HCT116 (cell line): ENCODE measurements at places on chromosomes 12 and 14.

- H3K4me1 ChIP-seq: no peaks in the 10 kb centered on the region
- H3K36me3 ChIP-seq: no peaks in the 10 kb centered on the region
- peak; percentile 38 for DNase-seq
- peaks cover 9% of the 10 kb centered on the region; the same call in 1 of the 2 replicates for H3K27me3 ChIP-seq
- peak overlapping the region; percentile 20; the same call in 1 of the 2 replicates for H3K4me3 ChIP-seq
- H3K27ac ChIP-seq: no peak overlapping the region
These were observed 56.3 kb downstream of the SPTB start for GRCh38 chr14:64823305-64823861.

DNA sequence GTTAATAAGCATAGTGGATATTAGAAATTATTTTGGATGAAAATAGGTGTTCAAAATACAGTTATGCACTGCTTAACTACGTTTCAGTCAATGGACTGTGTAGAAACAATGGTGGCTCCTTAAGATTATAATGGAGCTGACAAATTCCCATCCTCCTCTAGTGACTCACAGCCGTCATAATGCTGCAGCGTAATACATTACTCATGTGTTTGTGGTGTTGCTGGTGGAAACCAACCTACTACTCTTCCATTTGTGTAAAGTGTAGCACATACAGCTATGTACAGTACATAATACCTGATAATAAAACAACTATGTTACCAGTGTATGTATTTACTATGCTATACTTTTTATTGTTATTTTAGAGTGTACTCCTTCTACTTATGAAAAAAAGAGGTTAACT is 111.2 kb upstream of the TMCC3 start:
- DNase-seq: peak; percentile 75
- H3K27me3 ChIP-seq: no peaks in the 10 kb centered on the region
- H3K4me1 ChIP-seq: no peaks in the 10 kb centered on the region

DNA sequence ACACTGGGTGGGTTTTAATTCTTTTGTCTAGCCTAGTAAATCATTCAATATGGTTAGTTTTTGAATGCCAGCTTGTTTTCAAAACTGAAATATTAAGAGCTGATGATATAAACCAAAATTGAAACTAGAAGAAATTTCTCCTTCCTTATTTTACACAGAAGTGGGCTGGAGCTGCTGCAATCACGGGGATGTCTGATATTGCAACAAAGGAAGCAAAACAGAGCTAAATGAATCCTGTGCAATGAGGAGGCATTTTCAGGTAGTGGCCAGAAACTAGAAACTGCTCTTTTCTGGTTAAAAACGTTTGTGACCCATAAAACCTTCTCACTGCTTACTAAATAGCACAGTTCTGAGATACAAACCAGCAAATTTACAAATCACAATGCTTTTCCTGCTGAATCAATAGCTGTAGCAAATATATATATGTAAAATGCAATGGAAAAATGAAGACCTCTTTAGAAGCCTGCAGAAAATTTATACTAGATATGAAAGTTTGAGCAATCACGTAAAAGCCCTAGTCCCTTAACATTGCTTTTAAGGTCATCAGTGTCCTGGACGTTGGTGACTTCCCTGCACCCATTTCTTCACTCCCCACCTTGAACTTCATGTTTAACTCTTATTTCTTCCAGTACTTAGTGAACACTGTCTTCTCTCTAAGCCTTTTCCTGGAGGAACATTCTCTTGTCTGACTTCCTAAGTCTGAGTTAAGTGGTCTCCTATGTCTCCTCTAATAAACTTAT is 15.9 kb upstream of the LRRK2 start:
- H3K27me3 ChIP-seq: no peaks in the 10 kb centered on the region
- no peaks in the 10 kb centered on the region for H3K36me3 ChIP-seq
- DNase-seq: no peak
- H3K4me3 ChIP-seq: no peak overlapping the region

DNA sequence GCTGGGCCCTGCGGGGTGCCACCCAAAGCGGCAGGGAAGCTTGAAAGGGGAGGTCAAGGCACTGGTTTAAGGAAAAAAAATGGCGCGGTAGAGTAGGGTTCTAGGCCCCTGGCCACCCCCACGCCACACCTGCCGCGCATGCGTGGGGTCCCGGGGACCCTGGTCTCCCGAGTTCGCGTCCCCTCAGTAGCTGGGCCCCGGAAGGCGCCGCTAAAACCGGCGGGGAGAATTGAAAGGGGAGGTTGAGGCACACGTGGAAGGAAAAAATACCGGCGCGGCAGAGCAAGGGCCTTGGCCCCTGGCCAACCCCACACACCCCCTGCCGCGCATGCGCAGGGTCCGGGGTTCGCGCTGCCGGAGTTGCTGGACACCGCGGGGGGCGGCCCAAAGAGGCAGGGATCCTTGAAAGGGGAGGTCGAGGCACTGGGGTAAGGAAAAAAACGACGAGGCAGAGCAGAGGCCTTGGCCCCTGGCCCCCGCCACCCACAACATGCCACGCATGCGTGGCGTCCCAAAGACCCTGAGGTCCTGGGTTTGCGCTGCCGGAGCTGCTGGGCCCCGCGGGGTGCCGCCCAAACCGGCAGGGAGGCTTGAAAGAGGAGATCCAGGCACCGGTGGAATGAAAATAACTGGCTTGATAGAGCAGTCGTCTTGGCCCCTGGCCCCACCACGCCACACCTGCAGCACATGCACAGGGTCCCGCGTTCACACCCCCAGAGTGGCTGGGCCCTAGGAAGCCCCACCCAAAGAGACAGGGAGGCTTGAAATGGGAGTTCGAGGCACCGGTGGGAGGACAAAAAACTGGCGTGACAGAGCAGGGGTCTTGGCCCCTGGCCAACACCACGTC is 314.5 kb downstream of the ALG10 start:
- H3K27me3 ChIP-seq: no peaks in the 10 kb centered on the region
- no peak for DNase-seq
- H3K36me3 ChIP-seq: no peaks in the 10 kb centered on the region
- H3K27ac ChIP-seq: no peak overlapping the region
- no peaks in the 10 kb centered on the region for H3K4me1 ChIP-seq
- no peak overlapping the region for H3K4me3 ChIP-seq

GRCh38 chr12:50344775-50345174 is 51.6 kb downstream of the FAM186A start:
- H3K27me3 ChIP-seq: no peaks in the 10 kb centered on the region
- H3K36me3 ChIP-seq: no peaks in the 10 kb centered on the region
- no peaks in the 10 kb centered on the region for H3K4me1 ChIP-seq
- DNase-seq: no peak

DNA sequence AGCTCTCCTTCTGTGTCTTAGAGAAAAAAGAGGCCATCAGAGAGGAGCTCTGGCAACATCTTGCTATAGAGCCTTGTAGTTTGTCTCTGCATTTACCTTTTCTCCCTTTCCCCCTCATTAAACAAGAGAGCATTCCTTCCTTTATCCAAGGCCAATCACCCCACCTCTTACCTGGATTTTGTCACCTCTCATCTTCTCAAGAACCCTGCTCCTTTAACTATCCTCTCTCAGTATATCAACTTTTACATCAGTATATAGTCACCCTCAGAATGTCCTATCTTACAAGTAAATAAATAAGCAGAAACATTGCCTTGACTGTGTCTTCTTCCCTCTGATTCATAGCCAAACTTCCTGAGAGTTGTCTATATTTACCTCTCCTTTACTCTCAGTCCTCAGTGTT is 105.0 kb upstream of the SLC38A2 start:
- H3K4me3 ChIP-seq: no peak overlapping the region
- peaks cover 70% of the 10 kb centered on the region for H3K4me1 ChIP-seq
- H3K27me3 ChIP-seq: no peaks in the 10 kb centered on the region
- DNase-seq: no peak
- H3K27ac ChIP-seq: peak overlapping the region; percentile 23; the same call in 1 of the 2 replicates
- peaks cover 7% of the 10 kb centered on the region; the same call in 1 of the 2 replicates for H3K36me3 ChIP-seq

DNA sequence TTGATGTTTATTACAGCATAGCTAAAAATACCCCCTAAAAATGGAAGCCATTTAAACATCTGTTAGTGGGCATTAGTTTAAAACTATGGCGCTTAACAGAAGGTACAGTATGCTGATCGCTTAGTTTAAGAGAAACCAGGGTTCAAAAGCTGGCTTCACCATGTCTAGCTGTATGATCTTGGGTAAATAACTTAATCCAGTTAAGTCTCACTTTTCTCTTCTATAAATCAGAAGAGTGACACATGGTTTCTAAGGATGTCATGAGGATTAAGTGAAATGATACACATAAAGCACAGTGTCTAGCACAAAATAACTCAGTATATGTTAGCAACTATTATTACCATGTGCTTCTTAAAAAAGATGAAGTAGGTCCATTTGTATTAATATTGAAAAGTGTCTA is 38.7 kb downstream of the STK38L start:
- no peak for DNase-seq
- H3K36me3 ChIP-seq: no peaks in the 10 kb centered on the region
- no peak overlapping the region for H3K4me3 ChIP-seq
- H3K4me1 ChIP-seq: peaks cover 4% of the 10 kb centered on the region; the same call in 1 of the 2 replicates
- H3K27me3 ChIP-seq: no peaks in the 10 kb centered on the region

- H3K4me3 ChIP-seq: no peak overlapping the region
- no peak for DNase-seq
- H3K4me1 ChIP-seq: no peaks in the 10 kb centered on the region
- peaks cover 52% of the 10 kb centered on the region for H3K36me3 ChIP-seq
- H3K27me3 ChIP-seq: no peaks in the 10 kb centered on the region
- no peak overlapping the region for H3K27ac ChIP-seq
These were observed 32.4 kb downstream of the NEMF start for GRCh38 chr14:49820176-49820575.

GRCh38 chr14:67514650-67515385 is 18.3 kb upstream of the PLEKHH1 start:
- peak overlapping the region; percentile 60 for H3K4me3 ChIP-seq
- H3K27ac ChIP-seq: no peak overlapping the region; the same call in 1 of the 2 replicates
- no peak for DNase-seq
- peaks cover 2% of the 10 kb centered on the region; the same call in 1 of the 2 replicates for H3K4me1 ChIP-seq
- no peaks in the 10 kb centered on the region for H3K27me3 ChIP-seq

- H3K27me3 ChIP-seq: no peaks in the 10 kb centered on the region
- H3K27ac ChIP-seq: no peak overlapping the region
- DNase-seq: no peak
- H3K36me3 ChIP-seq: no peaks in the 10 kb centered on the region
- H3K4me3 ChIP-seq: no peak overlapping the region
These were observed 81.5 kb upstream of the TMCC3 start for GRCh38 chr12:94731733-94732360.

DNA sequence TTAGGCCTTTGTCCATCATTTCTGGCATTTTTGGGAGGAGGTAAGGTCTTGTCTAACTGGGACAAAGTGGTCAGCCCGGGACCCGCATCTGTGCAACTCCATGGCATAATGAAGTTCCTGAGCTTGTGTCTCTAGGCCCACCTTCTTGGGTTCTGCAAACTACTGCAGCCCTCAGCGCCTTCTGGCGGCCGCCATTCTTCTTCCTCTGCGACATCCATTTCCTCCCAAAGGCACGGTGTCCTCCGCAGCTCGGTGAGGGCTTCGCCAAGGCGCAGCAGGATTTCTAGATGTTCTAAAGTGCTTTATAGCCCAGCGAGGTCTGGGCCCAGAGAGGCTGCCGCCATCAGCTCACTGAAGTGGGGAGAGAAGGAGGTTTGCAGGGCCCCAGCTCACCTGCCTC is 134.4 kb upstream of the OR4E1 start:
- H3K27ac ChIP-seq: no peak overlapping the region
- no peaks in the 10 kb centered on the region for H3K4me1 ChIP-seq
- peaks cover 37% of the 10 kb centered on the region for H3K27me3 ChIP-seq
- H3K4me3 ChIP-seq: no peak overlapping the region
- no peak for DNase-seq

- H3K27ac ChIP-seq: no peak overlapping the region
- H3K4me3 ChIP-seq: no peak overlapping the region
- H3K4me1 ChIP-seq: 0 out of 2 replicates have a peak, but pooled peaks cover 3% of the 10 kb centered on the region
- no peaks in the 10 kb centered on the region for H3K27me3 ChIP-seq
- no peak for DNase-seq
These were observed 107.1 kb downstream of the MYRFL start for GRCh38 chr12:69932154-69932553.
